ENCODE measurements at places on chromosomes 13 and 19. TPM values are rescaled to one million over a fixed set of nuclear protein-coding genes. Genes with fewer than 3 reads are reported as not detected.

Gene MBD3L2
- not detected for total RNA-seq

Gene ASPDH
- total RNA-seq, result not detected

Gene ZNF471
- total RNA-seq, result 4.9 TPM

Gene OR4F17
- total RNA-seq, result not detected

Gene S1PR4
- not detected for total RNA-seq

Gene ADPRHL1
- 2.8 TPM for total RNA-seq

Gene PDX1
- not detected for total RNA-seq

Gene LENG8
- 49.5 TPM for total RNA-seq

Gene KLK4
- not detected for total RNA-seq

Gene BCAM
- total RNA-seq, result 6.6 TPM

Gene NFILZ
- not detected for total RNA-seq

Gene SIGLEC12
- total RNA-seq, result not detected

Gene NBEA
- total RNA-seq, result 3.6 TPM

Measured in bronchial smooth muscle cell (primary cell).